ENCODE measurements at places on chromosomes 3 and 15.

GRCh38 chr3:44055951-44056350 is 185.7 kb upstream of the TOPAZ1 start:
- no peak for DNase-seq

GRCh38 chr3:160226026-160226907 is 1.0 kb downstream of the C3orf80 start:
- no peak for DNase-seq

DNA sequence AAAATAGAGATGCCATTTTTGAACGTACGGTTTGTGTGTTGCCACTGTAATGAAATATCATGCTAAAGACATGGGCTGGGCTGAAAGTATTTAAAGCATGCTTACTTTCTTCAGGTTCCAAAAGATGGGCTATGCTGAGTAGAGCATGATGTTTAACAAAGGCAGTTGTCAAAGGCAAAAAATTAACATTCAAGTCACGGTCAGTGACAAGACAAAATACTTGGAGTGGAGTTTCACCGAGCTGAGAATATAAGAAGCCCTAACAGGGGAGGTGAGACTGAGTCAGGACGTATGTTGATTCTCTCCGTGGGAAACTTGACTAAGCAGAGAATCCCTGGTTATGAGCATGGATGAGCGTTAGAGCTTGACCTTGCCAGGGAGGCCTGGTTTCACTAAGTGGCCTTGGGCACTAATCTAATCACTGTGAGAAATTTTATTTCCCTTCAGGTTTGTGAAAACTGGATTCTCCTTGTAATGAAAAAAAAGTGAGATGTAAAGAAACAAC is 218.2 kb upstream of the ADAMTS9 start:
- DNase-seq = no peak

DNA sequence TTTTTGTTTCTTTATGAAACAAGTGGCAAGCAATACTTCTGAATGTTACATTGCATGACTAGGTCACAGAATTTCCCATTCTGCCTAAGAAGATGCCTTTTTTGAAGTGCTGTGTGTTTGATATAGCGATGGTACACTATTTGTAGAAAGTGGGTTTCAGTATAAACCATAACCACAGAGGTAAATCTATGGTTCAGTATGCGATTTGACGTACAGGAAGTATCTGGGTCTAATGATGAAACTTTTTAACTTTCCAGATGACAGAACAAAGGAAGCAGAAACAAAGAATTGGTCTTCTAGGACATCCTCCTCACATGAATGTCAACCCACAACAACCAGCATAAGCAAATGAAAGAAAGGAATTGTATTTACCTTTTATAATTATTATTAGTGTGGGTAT is 133.4 kb upstream of the BHLHE40 start:
- DNase-seq = no peak

DNA sequence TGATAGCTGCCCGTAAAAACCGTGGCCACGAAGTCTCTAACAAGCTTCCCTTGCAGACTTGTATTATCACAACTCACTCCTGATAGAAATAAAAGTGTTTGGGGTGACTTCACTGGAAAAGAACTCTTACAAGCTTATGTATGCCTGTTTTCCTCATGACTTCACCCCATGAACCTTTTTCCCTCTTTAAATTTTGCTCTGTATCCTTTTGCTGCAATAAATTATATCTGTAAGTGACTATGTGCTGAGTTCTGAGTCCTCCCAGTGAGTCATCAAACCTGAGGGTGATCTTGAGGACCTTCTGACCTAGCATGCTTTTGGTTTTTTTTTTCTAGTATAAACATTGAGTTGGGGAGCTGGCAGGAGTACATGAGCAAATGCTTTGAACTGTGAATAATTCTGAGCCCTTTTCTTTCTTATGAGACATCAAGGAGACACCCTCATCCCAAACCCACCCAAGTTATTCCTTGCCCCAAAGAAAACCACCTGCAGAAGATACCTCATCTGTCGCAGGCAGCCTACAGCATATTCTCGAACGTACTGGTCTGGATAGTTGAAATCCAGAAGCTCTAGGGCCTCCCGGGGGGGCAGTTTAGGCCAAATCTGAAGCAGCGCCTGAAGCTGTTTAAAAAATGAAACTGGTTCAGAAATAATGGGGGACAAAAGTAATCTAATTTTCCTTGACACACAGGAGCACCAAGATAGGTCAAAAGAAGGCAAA is 85.9 kb downstream of the FAIM start:
- no peak for DNase-seq

DNA sequence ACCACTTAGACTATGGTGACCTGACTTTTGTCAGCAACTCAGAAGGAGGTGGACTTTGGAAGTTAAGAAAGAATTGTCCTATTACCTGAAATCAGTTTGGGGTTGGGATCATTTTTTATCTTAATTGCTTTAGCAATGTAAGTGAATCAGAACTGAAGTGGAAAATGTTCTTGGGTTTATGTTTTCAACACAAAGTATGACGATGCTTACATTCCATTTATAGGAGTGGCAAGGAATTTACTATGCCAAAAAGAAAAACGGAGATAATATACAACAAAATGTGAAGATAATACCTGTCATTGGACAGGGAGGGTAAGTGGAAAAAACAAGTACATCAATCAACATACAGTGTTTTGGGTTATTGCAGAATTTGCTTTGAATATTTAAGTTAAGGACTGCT is 116.1 kb downstream of the PDE8A start:
- no peak for DNase-seq

GRCh38 chr3:126459763-126460127 is 15.9 kb downstream of the ZXDC start:
- no peak for DNase-seq

DNA sequence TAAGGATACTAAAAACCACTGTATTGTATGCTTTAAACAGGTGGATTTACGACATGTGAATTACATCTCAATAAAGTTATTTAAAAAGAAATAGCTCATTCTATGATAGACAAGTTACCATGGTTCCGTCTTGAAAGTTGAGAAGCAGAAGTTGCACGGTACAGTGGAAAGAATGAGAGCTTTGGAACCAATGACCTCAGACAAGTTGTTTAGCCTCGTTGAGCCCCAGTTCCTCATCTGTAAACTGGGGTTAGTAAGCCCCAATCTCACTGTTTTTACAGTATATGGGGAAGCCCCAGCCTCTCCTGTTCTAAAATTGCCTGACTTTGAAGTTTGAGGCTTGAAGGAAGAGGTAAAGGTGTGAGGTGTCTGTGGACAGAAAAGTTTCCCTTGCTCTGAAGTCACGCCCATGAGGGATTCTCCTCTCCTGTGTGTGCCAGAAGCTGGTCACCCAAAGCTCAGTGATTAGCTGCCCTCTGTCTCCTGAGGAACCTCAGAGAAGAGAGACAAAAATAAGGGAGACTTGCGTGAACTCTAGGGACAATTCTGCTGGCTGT is 10.0 kb downstream of the CRYGS start:
- no peak for DNase-seq

All from NCI-H2107 (cell line).